GM12892 (cell line): ENCODE measurements at places on chromosomes 16 and 17.

- no peak for DNase-seq
These were observed 19.6 kb upstream of the TNS4 start for GRCh38 chr17:40520991-40521453.

DNA sequence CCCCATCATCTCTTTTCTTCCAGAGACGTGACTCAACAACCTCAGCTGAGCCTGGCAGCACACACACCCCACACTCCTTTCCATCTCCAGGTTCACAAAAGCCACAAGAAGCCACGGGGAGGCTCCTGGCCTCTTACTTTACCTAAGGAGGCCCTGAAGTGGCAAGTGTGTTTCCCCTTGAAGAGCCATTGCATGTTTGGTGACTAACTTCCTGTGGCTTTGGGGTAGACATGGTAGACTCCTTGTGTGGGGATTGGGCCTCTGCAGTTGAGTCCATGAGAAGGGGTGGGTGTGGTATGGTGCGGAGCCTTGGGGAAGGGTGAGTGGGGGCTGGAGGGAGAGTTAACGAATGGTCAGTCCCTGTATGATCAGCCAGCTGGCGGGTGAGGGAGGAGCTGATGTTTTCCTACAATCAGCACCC, 24.2 kb downstream of the SAP30BP start:
- DNase-seq, result no peak

GRCh38 chr16:2964475-2965336, 631 bp downstream of the KREMEN2 start:
- peak; percentile 76 for DNase-seq

GRCh38 chr17:20774472-20775135, 195.1 kb downstream of the CDRT15L2 start:
- no peak for DNase-seq

DNA sequence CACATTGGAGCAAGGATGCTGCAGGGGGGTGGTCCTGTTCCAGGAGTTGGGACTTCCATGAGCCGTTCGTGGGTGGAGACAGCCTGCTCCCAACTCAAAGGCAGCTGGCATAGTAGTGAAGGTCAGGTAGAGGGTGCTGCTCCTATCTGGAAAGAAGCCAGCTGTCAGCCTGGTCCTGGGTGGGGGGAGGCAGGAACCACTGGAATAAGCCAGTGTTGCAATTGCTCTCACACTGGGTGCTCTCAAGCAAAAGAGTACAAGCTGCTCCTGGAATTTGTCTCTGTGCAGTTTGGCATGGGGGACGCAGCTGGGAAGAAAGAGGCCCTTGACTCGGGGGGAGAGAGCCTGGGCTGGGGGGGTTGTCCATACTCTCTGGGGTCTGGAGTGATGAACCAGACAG, 8.7 kb downstream of the CACNG5 start:
- DNase-seq, result no peak

- DNase-seq, result no peak
These were observed 10.5 kb upstream of the RBFOX3 start for GRCh38 chr17:79621151-79621943.

- DNase-seq, result no peak
These were observed 9.0 kb upstream of the SEC14L5 start for GRCh38 chr16:4948903-4949766.

DNA sequence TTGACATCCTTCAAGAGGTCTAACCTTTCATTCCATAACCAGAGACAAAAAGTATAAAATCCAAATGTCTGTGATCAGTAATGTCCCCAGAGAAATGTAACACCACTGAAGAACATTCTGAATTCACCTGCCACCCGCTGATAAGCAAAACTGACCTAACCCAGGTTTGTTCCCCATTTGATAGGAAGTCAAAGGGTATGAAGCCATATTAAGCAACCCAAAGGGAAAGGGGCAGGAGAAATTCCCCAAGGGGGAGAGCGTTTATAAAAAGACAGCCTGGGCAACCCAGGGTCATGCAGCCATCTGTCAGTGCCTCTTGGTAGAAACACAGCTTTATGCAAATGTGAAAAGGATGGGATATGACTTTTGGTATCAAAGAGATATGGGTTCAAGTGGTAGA, 30.7 kb upstream of the PIK3R6 start:
- no peak for DNase-seq

- DNase-seq, result no peak
These were observed 113.2 kb downstream of the SPECC1 start for GRCh38 chr17:20122254-20122879.

GRCh38 chr16:67990018-67990386, 9.3 kb downstream of the DPEP2 start:
- no peak for DNase-seq

- DNase-seq, result peak; percentile 2
These were observed 3.9 kb upstream of the COL1A1 start for GRCh38 chr17:50205111-50205962.

GRCh38 chr16:81357711-81358260, 43.0 kb downstream of the GAN start:
- no peak for DNase-seq

DNA sequence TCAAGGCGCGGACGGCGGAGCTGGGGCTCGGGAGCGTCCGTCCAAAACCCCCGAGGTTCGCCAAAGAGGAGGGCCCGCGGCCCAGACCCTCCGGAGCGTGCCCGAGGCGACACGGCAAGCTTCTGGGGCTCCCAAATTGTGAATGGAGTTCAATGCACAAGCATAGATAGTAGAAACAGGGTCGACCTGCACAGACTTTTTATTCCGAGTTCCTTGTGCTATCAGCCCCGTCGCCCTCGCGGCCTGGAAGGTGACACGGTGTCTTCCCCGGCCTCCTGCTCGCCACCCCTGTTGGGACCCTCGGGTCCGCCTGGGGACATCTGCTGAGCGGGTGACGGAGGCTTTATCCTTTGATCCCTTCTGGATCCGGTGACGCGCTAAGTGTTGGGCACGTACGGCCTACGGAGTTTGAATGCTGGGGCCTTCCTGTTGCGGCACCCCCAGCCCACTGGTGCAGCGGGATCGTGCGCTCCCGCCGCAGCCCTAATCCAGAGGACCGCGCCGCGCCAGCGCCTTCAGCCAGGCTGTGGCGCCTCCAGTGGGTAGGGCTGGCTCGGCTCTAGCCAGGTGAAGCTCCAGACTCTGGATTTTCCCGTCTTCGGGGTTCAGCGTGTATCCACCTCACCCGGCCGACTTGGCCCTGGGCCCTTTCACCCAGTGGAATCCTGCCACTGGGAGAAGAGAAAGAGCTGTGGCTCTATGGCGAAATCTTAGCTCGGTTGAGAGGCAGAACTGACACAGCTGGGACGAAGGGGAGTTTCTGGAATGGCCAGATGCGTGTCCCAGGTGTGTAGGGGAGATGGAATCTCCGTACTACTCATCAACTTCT, 17.0 kb upstream of the NTN1 start:
- DNase-seq, result peak; percentile 27

DNA sequence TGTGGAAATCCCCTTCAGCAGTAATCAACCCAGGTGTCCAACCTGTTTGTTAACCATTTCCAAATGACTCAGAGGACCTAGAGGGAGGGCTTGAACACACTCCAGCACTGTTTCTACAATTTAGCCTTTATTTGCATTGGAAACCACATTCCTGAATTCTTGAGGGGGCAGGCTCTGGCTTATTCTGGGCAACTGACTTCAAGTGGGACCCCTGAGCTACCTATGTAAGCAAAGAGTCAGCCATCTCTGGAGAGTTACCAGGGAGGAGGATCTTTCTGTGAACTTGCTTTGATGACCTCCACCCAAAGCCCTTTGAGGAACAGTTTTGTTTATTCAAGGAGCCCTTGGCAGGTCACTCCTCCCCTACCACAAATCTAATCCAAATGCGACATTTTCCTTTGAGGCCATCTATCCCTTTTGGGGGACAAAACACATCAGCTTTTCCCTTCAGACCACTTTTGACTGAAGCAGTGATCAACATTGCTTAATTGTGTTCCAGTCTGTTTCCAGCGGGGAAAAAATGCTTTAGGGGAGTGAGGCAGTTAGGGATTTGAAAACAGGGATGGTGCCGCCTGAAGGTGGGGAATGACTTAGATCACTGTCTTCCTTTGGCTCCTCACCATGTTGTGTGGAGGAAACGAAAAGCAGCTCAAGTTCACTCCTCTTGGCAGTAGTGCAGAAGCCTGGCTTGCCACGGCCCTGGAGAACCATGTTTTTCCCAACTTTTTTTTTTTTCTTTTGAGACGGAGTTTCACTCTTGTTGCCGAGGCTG, 46.2 kb downstream of the TUBD1 start:
- no peak for DNase-seq

DNA sequence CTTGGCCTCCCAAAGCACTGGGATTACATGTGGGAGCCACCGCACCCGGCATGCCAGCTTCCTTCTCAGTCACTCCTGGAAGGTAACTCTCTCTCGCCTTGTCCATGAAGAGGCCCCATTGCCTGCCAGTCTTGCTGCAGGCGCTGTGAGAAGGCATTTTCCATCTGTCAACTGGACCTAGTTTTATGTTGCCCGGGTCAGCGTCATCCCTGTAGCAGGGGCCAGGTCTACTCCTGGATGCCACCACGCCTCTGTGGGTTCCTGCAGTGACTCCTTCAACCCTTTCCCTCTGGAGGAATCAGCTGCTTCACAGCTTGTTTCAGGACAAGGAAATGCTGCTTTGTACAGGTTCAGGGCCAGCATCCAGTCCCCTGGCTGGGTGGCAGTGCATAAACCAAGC, 2.6 kb upstream of the NLRC3 start:
- DNase-seq, result no peak

- DNase-seq, result no peak
These were observed 82.2 kb downstream of the SPECC1 start for GRCh38 chr17:20091174-20092029.
